Renal cortex interstitium (tissue), 15 donors: ENCODE measurements at places on chromosomes 7 and 10.

DNA sequence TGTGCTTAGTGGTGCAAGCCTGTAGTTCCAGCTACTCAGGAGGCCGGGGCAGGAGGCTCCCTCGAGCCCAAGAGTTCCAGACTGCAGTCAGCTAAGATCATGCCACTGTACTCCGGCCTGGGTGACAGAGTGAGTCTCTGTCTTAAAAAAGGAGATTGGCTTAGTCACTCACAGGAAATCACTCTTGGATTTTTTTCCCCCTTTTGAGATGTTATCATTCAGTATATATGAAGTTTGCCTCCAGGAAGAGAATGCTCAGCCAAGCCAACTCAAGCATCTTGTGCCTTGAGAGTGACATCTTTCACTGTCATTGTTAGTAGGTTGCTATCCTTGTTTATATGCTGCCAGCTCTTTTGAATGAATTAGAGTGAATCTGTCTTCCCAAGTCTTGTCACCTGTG is 28.0 kb downstream of the NIPSNAP2 start:
- no peak for DNase-seq

GRCh38 chr7:1087465-1087814 is 473 bp upstream of the GPER1 start:
- DNase-seq, result no peak

DNA sequence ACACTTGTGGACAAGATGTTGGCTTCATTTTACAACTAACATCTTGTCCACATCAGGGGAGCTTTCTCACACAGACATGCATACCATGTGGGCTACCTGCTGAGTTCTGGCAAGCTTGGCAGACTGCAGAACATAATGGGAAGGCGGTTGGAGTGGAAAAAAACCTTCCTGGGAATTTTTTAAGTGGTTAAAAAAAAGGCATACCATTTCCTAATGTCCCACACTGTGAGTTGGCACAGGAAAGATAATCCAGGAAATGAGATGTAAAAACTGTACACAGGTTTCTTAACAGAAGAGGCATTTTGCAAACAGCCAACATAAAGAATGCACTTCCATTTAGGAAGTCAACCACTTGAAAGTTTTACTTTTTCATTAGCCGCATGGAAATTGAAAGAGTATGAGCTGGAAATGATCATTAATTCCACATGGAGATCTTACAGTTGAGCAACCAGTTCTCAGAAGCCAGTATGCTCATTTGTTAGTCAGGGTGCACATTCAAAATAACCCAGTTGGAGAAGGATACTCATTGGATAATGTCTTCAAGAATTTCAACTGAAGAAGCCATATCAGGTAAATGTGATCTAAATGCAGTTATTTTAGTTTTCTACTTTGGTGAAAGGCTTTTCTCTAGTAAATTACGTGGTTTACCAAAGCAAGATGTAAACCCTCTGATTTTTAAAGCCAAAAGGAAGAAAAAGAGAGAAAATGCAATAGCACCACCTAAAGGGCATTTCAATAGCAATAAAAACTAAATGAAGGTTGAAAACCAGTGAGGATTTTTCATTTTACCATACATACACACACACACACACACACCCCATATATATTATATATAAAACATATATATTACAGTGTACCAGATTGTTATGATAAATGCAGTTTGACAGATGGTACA is 194.0 kb downstream of the TAX1BP1 start:
- no peak for DNase-seq

- DNase-seq, result no peak
These were observed 56.6 kb downstream of the MPLKIP start for GRCh38 chr7:40077849-40078248.

DNA sequence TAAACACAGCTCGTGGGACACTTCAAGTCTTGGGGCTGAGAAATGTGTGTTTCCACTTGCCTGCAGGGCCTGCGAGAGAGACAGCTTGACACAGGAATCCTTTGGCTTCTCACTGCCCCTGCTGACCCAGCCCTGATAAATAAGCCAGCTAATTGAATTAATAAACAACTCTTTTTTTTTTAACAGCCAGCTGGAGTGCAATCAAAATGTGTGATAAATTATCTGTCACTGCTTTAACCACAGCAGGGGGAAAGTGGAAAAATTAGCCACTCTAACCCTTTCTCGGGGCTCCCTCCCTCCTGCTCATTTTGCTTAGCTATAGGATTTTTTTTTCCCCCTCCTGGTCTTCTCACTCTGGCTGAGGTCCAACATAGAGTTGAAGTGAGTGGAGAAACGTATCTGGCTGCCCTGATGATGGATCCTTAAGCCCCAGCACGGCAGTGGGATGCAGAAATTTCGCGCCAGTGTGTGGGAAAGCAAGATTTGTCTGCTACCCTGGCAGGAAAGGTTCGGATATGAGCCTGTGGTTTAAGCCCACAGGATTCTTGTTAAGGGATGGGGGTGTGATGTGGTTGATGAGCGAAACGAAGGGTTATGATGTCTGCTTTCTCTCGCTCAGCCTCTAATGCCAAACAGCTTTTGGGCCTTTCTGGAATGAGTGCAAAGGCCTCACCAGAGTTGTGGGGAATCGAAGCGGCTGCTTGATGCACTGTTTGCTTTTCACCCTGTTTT is 173.8 kb downstream of the TRIL start:
- peak; percentile 26 for DNase-seq

DNA sequence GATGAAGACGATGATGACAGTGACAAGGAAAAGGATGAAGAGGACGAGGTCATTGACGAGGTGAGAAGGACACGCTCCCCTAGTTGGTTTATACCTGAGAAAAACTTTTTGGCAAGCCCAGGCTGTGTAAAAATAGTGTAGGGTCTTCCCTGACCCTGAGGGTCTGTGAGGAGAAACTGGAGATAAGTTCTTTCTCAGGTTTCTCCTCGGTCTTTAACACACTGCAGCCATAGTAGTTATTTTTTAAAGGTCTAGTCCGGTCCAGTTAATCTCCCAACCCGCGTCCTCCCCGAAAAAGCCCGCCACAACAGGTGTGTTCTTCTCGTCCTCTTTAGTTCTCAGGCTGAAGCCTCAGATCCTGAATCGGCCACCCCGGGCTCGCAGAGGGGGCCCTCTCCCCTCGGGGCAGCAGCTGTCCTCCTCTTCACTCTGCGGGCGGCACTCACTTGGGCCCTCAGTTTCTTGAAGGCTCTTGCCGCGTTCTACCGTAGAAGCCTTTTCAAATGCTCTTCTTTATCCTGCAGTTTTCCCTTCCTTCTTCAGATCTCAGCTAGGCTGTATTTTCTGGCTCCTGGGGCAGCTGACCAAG is 411 bp downstream of the BCCIP start:
- no peak for DNase-seq

DNA sequence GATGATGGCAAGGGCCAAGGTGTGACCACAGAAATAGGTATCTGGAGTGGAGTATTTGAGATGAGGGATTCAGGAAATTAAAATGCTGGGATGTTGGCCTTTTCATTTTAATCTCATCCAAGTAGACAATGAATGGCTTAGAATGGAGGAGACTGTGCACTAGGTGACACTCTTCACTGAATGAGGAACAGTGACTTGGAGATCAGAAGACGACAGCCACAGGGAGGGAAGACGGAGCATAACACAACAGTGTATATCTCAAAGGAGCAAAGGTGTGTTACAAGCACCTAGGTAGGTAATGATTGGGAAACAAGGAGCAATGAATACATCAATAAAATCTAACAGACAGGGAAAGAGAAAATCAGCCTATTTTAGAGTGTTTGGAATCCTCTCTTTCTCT is 4.1 kb upstream of the TAX1BP1 start:
- DNase-seq, result no peak

GRCh38 chr7:10537764-10538163 is 435.9 kb upstream of the PHF14 start:
- no peak for DNase-seq

DNA sequence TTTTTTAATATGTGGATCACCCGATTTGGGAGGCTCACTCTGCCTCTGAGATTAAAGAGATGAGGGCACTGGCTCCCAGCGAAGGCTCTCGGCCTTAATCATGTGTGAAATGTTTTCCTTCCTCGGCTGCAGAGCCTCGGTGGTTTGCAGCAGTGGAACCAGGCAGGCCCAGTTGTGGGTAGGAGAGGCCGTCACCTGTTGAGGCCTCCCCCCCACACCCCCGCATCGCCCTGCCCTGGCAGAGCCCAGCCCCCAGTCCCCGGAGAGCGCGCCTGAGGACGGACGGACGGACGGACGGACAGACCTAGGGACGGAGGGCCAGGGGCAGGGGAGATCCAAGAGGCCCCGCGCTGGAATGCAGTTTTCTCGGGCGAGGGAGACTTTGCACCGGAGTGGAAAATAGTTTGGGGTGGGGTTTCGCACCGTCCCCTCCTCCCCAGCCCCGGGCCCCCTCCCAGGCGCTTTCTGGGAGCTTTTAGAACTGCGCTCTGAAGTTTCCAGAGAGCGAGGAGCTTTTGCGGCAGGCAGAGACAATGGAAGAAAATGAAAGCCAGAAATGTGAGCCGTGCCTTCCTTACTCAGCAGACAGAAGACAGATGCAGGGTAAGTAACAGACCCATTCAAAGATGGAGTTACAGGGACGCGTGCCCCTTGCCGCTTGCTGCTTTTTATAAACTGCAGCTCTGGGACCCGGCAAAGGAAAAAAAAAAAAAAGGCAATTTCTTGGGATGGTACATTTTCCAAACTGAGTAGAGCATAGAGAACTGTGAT is at the start of gene KIAA1217:
Gene KIAA1217, plus strand, starts transcription at position 478 of the 771 bp plus-strand sequence. Its CDS starts 56 bp downstream, at position 534.
- peak; percentile 52 for DNase-seq

DNA sequence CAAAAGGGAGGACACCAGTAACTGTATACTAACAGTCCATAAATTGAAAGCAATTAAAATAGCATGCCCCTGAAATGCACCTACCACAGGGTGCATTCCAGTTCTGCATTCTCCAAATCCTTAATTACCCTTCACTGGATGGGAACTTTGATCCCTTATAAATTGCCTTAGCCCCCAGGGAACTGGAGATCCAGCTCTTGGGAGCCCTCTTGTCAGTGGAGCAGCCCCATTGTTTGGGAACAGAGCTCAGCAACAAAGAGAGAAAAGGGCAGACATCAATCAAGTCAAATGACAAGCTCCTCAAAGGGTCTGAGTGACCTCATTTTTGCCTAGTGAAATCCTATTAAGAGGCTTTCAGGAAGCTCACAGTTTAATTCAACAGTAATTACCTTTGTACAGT is 472.6 kb downstream of the XPNPEP1 start:
- peak; percentile 65 for DNase-seq

GRCh38 chr10:110495731-110496552 is 1.8 kb upstream of the DUSP5 start:
- DNase-seq, result no peak

GRCh38 chr7:155310425-155311114 is 12.9 kb downstream of the INSIG1 start:
- DNase-seq, result no peak

GRCh38 chr10:113035732-113036312 is 85.8 kb downstream of the TCF7L2 start:
- no peak for DNase-seq

DNA sequence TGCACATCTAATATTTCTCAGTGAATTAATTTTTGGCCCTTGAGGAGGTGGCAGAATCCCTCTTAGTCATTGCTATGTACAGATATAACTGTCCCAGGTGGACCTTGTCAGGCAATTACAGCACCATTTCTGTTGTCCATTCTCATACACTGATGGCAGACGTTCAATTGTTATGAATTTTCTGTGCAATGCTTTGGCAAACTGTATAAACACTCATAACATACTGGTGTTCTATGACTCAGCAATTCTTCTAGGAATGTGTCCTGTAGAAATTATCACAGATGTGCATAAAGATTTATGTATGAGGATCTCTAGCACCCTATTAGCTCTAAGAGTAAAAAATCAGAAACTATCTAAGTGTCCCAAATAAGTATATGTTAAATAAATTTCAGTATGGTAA is 80.8 kb downstream of the DNAJB9 start:
- no peak for DNase-seq

GRCh38 chr7:66524738-66525137 is 103.9 kb upstream of the KCTD7 start:
- no peak for DNase-seq

DNA sequence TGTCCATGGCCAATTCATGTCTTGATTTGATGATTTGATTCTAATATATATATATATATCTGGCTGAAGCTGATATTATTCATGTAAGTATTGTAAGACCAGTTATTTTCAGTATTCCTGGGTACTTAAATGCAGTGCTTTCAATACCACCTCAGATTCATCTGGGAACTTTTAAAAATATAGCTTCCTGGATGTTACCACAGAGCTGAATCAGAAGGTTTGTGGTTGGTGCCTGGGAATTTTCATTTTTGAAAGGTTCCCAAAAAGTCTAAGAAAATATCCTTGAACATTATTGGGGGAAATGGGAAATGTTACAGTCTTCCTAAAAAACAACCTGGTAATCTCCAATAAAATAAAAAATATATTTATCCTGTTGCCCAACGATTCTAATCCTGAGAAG is 10.7 kb upstream of the PPP3CB start:
- DNase-seq, result no peak
